ENCODE measurements at places on chromosomes 16 and 17.

GRCh38 chr16:7763111-7763510, 430.5 kb downstream of the RBFOX1 start:
- H3K4me3 ChIP-seq: no peak overlapping the region
- DNase-seq: no peak
- H3K27ac ChIP-seq: no peak overlapping the region
- no peaks in the 10 kb centered on the region for H3K27me3 ChIP-seq

DNA sequence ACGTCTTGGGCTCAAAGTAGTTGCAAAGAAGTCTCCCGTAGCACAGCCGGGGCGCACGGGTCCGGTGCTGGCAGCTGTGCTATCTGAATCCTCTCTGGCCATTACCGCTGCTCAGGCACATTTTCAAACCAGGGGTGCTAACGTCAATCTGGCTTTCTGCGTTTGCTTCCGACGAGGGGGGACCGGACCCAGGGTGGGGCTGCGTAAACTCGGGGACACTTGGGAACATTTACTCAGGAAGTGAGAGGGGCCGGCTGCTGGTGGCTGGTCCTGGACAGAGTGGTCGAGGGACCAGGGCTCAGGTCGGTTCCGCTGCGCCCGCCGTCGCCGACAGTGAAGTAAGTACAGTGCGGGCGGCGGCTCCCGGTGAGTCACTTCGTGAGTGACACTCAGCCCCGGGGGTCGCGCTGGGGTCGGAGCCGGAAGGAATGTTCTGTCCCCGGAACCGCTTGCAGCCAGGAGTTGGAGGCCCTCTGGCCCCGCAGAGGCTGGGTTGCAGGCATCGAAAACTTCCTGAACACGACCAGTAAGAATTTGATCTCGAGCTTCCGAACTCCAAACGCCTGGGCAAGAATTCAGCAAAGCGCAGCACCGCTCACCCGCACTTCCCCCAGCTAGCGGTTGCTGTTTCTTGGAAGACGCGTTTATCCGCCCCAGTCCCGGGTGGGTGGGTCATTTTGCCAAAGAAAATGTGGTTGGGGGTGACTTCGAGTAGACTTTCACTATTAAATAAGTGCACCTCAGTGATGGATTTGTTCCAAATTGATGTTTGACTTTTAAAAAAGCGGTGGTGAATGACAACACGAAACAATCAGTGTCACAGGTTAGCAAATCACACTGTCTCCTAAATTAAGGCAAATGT, 1.4 kb upstream of the HS3ST3B1 start:
- peaks cover 2% of the 10 kb centered on the region for H3K36me3 ChIP-seq
- peaks cover 5% of the 10 kb centered on the region for H3K4me1 ChIP-seq
- peak overlapping the region; percentile 91 for H3K27ac ChIP-seq
- H3K27me3 ChIP-seq: no peaks in the 10 kb centered on the region
- peak overlapping the region; percentile 42 for H3K4me3 ChIP-seq
- DNase-seq: peak; percentile 69

DNA sequence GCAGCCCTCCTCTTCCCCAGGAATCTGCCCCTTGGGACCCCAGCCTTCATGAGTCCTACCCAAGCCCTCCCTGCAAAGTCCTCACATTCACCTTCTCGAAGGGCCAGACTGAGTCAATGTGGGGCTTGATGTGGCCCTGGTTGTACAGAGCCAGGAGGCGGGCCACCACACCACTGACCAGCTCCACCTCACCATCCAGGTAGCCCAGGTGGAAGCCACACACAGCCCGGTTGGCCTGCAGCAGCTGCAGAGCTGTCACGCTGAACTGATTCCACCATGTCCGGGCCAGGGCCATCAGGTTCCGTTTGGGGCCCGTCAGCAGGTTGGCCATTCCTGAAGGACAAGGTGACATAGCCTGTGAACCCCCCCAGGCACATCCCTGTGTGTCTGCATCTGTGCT, 6.0 kb downstream of the VAT1 start:
- no peak for DNase-seq
- peaks cover 13% of the 10 kb centered on the region for H3K4me1 ChIP-seq
- peaks cover 19% of the 10 kb centered on the region for H3K36me3 ChIP-seq
- no peaks in the 10 kb centered on the region for H3K27me3 ChIP-seq

DNA sequence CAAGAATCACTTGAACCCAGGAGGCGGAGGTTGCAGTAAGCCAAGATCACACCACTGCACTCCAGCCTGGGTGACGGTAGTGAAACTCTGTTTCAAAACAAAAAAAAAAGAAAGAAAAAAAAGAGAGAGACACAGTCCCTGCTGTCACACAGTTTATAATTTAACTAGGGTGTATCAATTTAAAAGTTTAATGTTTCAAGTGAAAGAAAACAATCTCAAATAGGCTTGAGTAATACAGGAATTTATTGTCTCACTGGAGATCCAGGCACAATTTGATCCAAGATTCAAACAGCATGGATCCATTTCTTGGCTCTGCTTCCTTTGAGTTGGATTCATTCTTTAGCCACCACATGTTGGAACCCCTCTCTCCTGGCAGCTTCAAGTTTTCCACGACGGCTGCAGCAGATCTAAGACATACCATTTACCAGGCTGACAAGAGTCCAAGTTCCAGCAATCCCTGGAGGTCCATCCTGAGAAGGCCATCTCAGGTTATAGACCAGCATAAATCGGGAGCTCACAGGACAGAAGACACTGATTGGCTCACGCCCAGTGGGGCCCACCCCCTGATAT, 97.5 kb downstream of the YPEL2 start:
- no peak for DNase-seq
- H3K4me3 ChIP-seq: no peak overlapping the region
- H3K4me1 ChIP-seq: peaks cover 9% of the 10 kb centered on the region
- H3K27ac ChIP-seq: no peak overlapping the region
- no peaks in the 10 kb centered on the region for H3K27me3 ChIP-seq
- H3K36me3 ChIP-seq: no peaks in the 10 kb centered on the region

GRCh38 chr17:48816438-48816773, 623 bp downstream of the TTLL6 start:
- H3K27ac ChIP-seq: no peak overlapping the region
- DNase-seq: no peak
- H3K36me3 ChIP-seq: no peaks in the 10 kb centered on the region
- H3K4me3 ChIP-seq: peak overlapping the region; percentile 46
- no peaks in the 10 kb centered on the region for H3K4me1 ChIP-seq
